ENCODE measurements at places on chromosomes 2 and 18. TPM values are rescaled to one million over a fixed set of nuclear protein-coding genes. Genes with fewer than 3 reads are reported as not detected.

PSMD14 gene
- total RNA-seq, result 119 TPM

KCNJ13 gene
- total RNA-seq, result not detected

OXER1 gene
- total RNA-seq, result not detected

TSPYL6 gene
- under 0.01 TPM for total RNA-seq

ATG16L1 gene
- 31.0 TPM for total RNA-seq

Data from smooth muscle cell of trachea (primary cell).